ENCODE measurements at places on chromosomes 12 and 14.

GRCh38 chr12:102976609-102977280, 19.3 kb downstream of the ASCL1 start:
- DNase-seq: no peak

GRCh38 chr12:26938701-26939062, 412 bp downstream of the FGFR1OP2 start:
- DNase-seq: peak; percentile 20

DNA sequence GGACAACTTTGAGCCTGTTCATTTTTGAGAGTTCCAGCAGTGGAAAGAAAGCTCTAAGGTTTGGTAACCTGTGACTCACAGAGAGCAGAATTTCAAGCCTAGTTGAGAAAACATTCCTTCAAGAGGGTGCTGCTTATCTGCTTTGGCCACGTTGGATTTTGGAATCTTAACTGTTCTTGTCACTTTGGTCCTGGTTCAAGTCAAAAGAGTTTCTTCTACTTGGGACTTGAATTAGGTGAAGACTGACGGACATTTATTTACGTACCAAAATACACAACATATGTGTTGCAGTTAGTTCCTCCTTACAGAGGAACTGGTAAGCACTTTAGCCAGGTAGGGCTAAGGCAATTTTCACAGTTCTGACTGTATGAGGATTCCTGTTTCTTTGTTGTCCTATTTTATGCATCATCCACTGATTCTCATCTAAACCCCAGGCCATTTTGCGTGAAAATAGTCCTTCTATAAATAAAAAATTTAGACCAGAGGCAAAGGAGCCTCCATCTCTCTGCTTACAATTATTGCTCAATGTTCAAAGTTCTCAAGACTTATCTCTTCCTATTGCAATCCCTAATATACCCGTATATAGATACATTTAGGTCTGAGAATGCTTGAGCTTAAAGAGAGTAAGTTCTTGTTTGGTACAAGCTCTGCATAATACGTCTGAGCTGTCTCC, 580.9 kb downstream of the DIO2 start:
- DNase-seq: no peak

- no peak for DNase-seq
These were observed 3.6 kb upstream of the PALS1 start for GRCh38 chr14:67237591-67237990.

DNA sequence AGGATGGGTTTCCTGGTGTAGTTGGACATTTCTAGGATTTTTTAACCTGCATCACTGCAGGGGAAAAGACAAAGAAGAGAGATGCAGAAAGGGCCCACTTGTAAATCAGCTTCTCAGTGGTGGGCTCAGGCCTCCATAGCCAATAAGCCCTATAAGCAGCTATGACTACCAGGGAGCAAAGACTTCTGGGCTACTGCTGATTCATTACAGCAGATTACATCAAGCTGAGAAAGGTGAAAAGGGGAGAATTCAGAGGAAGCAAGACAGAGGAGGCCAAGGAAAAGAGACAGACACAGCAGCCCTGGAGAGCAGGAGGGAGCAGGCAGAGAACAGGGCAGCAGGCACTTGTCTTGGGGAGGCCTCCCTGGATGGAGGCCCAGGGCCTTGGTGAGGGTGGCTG, 95.2 kb downstream of the KCNA5 start:
- no peak for DNase-seq

GRCh38 chr14:68393259-68393658, 399.6 kb downstream of the ZFP36L1 start:
- DNase-seq: no peak

- DNase-seq: no peak
These were observed 9.3 kb downstream of the PLEKHD1 start for GRCh38 chr14:69493791-69494190.

DNA sequence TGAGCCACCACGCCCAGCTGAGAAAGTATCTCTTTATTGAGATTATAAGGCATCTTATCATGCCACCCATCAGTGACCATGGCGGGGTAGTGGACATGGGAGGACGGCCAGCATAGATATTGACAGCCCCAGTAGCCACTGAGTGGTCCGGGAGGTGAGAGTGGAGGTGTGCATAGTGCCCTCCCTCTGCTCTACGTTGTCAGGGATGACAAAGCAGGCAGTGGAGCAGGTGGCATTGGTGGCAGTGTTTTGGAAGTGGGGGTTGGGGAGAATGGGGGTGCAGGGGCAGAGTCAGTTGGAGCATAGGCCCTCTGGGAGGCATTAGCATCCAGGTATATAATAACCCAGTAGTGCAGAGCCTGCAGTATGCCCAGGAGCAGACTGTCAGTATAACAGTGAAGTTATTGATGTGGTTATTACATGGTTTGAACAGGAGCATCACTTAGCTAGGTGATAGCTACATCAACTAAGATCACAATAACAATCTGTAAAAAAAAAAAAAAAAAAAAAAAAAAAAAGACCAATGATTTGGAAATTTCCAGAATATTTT, 41.1 kb downstream of the GNG2 start:
- DNase-seq: no peak

GRCh38 chr14:42322531-42323284, 716.0 kb downstream of the LRFN5 start:
- DNase-seq: no peak

DNA sequence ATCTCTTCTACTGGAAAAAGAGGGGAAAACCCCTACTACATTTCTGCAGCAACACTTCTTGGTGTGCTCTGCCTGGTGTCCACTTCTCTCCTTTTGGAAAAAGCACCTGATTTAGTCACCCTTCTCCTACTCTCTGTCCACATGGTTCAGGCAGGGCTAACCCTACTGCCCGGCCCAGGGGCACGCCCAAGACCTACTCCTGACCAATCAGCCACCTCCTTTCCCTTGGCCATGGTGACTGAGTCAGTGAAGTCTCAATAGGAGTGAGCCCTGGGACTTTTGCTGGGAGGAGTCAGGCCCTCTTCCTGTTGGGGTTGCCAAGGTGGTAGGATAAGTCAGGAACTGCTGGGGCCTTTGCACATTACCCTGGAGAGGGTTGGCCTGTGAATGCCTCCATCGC, 52.5 kb upstream of the MYL2 start:
- DNase-seq: no peak

DNA sequence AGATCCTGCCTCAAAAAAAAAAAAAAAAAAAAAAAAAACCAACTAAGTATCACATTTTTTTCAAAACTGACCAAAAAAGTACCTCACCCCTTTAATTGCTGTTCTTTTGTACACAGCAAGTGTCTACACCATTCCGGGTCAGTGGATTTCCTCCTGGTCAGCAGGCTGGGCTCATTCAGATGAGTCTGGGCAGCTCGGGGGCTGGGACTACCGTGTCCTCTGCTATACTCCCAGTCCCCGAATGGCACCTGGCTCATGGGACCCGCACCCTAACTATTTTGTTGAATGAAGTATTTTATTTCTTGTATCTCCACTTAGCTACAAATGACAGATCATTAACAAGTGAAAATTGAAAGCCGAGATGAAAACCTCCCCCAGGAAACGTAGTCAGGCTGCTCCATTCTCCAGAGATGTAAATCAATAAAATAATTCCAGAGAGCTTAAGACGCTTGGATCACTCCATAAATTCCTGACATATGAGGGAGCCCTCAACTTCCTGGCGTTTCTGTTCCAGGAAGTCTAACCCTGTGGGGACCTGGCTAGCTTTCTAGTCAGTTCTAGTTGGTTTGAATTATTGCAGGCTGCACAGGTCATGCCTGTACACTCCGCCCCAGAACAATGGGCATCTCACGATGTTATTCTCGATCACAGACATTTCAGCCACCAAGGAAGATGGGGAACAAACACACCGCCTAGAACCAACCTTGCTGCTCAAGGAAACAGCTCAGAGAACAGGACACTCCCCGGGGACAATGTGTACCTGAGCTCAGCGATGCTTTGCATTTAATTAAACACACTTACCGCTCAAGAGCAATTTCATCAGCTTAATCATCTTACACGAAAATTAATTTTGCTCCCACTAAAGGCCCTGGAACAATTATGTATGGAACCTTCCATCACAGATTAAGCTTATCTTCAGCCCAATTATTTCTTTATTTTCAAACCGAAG, 76.3 kb downstream of the RIMBP2 start:
- no peak for DNase-seq

DNA sequence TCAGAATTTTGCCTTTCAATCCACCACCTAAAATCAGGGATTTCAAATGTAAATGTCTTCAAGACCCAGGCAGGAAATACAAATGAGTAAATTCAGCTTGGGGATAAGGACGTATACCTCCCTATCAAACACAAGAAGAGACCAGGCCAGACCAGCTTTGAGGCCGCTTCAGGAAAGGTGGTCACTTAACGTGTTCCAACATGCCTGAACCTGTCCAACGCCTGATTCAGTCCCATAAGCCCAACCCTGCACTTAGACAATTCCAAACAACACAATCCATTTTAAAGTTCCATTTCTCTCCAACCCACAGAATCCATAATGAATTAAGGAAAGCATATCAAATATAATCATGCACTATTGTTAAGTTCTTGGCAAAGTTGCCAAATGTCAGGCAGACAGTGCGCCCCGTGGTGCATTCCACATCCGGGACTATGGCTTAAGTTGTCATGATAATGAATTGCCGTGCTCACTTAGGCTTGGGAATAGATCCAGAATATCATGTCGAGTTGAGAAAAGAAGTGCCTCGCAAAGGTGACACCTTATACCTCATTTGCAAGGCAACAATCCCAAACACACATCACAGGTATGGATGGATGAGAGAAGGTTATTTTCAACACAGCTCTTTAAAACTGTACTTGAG, 35.5 kb downstream of the CCDC60 start:
- DNase-seq: no peak

GRCh38 chr12:54936736-54937135, 47.8 kb downstream of the TESPA1 start:
- no peak for DNase-seq

GRCh38 chr14:52080808-52081755, 12.2 kb upstream of the NID2 start:
- DNase-seq: no peak

DNA sequence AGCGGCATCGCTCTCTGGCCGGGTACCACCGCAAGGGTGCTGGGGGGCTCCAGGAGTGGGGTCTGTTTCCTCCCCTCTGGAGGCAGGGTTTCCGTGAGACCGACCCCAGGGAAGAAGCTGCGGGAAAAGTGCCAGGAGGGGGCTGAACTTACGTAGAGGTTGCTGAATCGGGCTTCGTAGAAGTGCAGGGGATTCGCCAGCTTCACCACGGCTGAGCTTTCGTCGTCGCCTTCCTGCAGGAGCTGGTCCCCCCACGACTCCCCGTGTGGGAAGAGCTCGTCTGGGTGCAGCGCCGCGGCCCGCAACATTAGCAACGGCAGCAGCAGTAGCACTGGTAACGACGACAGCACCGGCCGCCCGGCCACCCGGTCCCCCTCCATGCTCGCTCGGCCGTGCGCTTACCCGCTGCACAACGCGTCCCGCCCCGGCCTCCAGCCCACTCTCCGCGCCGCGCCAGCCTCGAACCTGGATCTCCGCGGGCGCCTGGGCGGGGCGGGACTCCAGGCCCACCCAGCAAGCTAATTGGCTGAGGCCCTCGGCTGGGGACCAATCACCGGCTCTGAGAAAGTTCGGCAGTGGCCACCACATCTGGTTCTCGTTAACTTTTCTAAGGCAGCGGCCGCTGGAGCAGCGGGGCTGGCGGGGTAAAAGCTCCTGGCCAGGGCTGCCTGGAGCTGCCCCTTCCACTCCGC, at the start of gene NID2:
Gene NID2 (minus strand): TSS at position 445 of the 692 bp plus-strand sequence. CDS start 65 bp downstream, at position 380.
- DNase-seq: peak; percentile 55

GRCh38 chr12:101695706-101696105, 1.7 kb upstream of the CHPT1 start:
- DNase-seq: no peak

DNA sequence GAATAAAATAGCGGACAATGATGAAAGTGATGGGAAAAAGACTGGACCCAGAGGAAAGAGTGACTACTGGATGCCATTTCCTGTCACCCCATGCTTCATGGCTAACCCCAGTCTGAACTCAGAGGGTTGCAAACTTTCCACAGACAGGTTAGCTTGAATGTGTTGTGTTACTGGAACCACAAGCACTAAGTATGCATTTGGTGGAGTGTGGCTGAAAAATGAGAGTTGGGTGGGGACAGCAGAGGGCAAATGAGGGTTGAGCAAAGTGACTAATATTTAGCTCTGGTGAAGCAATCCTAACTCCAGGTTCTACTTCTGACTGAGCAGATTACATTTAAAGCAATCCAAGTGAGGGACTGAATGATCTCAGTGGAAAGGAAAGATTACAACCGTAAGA, 1.6 kb downstream of the SLC16A7 start:
- peak; percentile 15 for DNase-seq

GRCh38 chr14:68139431-68140075, 320.0 kb downstream of the RAD51B start:
- DNase-seq: no peak

DNA sequence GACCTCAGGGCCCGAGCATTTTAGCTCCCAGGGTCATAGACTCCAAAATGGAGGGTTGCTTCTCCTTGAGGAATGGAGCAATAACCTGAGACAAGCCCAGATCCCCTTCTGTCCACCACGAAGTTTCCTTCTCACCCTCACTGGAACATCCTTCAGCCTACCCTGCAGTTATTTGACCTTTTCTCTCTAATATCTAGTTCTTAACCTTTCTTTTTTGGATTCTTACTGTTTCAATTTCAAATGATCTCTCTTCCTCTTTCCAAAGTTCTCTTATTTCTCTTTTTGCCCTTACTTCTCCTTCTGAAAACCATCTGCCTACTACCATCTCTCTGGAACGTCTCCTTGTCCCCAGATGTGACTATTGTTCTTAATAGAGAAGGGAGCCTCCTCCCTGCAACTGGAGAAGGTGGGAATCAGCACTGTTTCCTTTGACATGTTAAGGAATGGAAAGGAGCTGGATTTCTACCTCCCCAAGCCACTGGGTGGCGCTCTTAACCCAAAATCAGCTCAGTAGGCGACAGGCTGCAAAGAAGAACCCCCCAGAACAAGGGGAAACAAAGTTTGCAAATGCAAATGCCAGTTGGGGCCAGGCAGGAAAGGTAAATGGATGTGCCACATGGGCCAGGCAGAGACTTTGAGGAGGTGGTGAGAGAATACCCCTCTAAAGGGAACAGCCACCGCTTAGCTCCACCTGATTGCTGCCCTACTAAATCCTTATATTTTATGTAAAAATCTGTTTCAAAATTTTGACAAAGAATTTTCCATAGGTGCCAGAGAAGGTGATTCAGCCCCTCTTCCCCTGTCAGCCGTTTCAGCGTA, 22.4 kb upstream of the PDE1B start:
- DNase-seq: no peak

Data from HuH-7.5 (cell line).